Stimulated activated CD4-positive, alpha-beta T cell treated with anti-CD3 and anti-CD28 coated beads, Interleukin-12 subunit alpha, Interleukin-12 subunit beta, amount 100 ng/mL, for 48 hours (primary cell): ENCODE measurements at places on chromosomes 16 and 17.

GRCh38 chr17:34252444-34253138, 2.5 kb upstream of the CCL2 start:
- DNase-seq: no peak

DNA sequence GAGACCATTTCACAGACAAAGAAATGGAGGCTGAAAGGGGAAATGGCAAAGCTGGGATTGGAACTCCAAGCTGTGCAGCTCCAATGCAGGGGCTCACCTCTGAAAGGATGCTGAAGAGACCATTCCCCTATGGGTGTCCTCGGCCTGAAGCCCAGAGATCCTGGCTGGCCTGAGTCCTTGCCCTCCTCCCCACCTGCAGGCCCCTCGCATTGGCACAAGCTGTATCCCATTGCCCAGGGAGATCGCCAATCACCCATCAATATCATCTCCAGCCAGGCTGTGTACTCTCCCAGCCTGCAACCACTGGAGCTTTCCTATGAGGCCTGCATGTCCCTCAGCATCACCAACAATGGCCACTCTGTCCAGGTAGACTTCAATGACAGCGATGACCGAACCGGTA, 2.6 kb downstream of the CA7 start:
- DNase-seq: no peak

DNA sequence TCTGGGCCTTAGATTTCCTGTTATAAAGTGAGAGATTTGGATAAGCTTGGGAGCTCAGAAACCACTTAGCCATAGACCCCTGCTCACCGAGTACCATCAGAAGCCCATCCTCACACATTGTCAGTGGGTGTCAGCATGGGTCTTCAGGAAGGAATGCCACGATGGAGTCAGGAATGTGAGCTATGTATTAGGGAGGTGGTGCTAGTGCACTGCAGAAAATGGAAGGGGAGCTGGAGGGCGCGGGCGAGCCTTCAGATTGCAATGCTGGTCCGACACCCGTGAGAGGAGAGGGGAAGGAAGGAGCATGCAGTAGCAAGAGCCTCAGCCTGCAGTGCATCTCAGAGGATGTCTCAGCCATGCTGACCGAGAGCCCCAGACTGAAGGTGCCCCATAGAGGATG, 294.5 kb downstream of the FOXL1 start:
- DNase-seq: no peak

DNA sequence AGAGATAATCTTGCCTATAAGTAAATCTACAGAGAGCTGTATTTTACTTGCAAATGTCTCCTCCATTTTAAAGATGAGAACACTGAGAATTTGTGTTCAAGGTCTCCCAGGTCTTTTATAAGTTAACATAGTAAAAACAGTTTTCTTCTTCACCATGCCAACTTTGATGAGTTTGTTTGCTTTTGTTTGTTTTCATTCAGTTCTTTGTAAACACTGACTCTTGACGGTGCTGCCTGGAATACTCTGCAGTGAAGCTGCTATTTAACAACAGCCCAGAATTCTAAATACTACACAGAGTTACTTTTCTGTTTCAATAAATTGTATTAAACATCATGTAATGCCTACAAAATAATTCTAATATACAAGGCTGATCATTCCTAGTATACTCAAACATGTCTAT, 41.4 kb upstream of the PITPNM3 start:
- no peak for DNase-seq
